ENCODE measurements at places on chromosomes 3 and 15. TPM values are rescaled to one million over a fixed set of nuclear protein-coding genes. Genes with fewer than 3 reads are reported as not detected.

The ADAMTS7 gene
- 3.8 TPM for total RNA-seq

The HYKK gene
- total RNA-seq: 2.1 TPM

The SUCLG2 gene
- total RNA-seq: 74.5 TPM

The LINGO1 gene
- total RNA-seq: not detected

The APBA2 gene
- total RNA-seq: 5.2 TPM

The HTR3E gene
- not detected for total RNA-seq

The HMG20A gene
- total RNA-seq: 20.2 TPM

The TNNC1 gene
- 1.8 TPM for total RNA-seq

The C2CD4A gene
- not detected for total RNA-seq

The CCDC39 gene
- not detected for total RNA-seq

The STRIT1 gene
- total RNA-seq: not detected

The ST3GAL6 gene
- 4.8 TPM for total RNA-seq

The PTH1R gene
- total RNA-seq: 0.28 TPM

The TP53BP1 gene
- total RNA-seq: 83.6 TPM

The XCR1 gene
- under 0.01 TPM for total RNA-seq

The ZNF502 gene
- total RNA-seq: 3.4 TPM

The PAQR9 gene
- total RNA-seq: not detected
